GM12891 (cell line): ENCODE measurements at places on chromosomes 1 and 21.

DNA sequence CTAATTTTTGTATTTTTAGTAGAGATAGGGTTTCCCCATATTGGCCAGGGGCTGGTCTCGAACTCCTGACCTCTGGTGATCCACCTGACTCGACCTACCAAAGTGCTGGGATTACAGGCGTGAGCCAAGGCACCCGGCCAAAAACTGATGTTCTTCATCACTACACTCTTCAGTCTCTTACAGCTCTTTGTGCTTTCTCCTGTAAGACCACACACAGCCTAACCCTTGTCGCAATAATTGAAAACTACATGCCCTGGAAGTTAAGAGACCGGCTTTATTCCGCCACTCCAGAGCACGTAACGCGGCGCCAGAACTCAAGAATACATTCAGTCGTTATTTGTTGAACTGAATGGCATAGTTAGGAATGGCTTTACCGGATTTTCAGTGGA is 552 bp downstream of the GPATCH4 start:
- no peak for DNase-seq

GRCh38 chr1:45629035-45629434 is 5.2 kb upstream of the CCDC17 start:
- DNase-seq, result no peak

- no peak for DNase-seq
Observed at GRCh38 chr1:113898241-113898814, 6.3 kb downstream of the AP4B1 start.

DNA sequence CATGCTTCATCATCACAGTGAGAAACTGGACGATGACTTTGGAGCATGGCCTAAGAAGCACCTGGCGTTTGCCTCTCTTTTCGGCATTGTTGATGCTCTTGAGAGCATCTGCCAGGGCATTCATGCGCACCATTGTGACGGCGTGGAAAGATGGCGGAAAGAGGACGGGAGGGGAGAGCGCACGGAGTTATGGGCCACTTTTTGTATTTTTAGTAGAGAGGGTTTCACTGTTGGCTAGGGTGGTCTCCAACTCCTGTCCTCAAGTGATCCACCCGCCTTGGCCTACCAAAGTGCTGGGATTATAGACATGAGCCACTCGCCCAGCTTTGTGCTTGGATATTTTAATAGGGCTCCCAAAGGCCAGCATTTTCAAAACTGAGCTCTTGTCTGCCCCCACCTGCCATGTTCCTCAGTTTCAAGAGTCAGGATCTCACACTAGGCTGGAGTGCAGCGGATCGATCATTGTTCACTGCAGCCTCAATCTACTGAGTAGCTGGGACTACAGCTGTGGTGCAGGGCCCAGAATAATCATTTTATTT is 5.3 kb downstream of the RPS8 start:
- DNase-seq, result no peak

DNA sequence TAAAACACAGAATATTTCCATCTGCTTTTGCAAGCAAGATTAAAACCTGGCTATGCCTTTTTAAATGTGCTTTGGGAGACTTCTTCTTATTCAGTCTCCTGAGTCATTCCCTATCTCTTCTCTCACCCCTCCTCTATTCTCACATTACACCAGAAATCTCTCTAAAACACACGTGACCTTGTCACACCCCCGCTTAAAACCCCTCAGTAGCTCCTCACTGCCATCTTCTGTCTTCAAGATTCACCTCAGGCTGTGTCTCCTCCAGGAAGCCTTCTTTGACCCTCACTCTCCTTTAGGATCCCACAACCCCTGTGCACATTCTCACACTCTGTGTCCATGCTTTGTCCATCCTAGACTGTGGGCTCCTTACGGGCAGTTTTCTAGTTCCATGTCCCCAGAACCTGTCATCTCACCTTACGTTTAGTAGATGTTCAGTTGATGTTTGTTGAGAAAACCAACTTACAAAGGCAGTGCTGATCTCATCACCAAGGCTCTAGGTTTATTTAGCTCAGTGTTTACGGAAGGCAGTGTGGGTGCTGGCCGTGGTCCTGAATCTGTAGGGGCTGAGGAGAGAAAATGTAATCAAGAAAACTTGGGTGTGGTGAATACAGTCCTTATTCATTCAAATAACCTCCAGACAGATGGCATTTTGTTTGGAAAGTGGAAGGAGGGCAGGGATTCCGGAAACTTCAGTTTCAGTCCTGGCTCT is 143.5 kb downstream of the DMRTA2 start:
- no peak for DNase-seq
